Effector memory CD8-positive, alpha-beta T cell (primary cell): ENCODE measurements at places on chromosomes 13 and 19.
A peak's percentile ranks its signal among the peaks of the same experiment; 100 is the strongest.

GRCh38 chr19:2195914-2196313, 32.2 kb downstream of the DOT1L start:
- DNase-seq: no peak

DNA sequence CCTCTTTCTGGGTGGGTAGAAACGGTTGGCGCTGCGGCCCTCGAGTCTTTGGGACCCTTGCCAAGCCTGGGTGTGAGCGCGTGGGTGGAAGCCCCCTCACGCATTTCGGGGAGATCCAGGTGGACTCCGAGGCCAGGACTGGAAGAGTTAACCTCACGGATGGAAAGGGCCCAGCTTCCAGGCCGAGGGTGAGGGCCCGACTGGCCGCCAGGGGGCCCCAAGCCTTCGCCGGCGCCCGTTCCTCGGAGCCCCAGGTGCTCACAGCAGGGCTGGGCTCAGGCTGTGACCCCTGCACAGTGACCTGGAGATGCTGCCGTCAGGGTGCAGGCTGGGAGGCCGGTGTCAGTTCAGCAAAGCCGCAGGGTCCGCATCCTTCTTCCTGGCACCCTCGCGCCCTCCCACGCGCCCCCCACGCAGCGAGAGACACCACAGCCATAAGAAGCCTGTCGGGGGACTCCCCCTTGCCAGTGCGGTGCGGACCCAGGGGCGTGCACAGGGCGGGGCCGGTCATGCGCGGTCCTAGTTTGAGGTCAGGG, 34.2 kb upstream of the TMEM255B start:
- peak; percentile 83 for DNase-seq

DNA sequence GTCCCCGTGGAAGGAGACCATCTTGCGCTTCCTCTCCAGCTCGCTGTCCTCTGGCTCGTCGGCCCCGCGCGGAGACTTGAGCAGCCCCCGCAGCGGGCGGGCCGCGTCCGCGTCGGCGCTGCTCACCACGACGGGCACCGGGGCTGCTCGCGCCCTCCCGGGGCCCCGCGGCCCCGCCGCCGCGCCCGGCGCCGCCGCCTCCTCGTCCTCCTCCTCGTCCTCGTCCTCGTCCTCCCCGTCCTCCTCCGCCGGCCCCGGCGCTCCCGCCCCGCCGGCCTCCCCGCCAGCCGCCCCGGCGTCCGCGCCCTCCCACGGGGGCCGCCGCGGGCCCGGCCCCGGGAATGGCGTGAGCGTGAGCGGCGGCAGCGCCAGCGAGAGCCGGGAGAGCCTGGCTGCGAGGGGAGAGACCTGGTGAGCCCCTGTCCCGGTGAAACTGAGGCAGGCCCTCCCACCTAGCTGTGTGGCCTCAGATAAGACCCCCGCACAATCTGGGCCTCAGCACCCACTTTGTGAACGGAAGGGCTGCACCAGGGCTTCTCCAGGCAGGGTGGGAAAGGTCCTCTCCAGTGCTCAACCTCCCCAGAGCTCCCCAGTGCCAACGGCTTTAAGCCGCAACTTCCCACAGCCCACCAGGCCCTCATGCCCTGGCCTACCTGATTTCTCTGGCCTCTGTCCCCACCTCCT, 17.8 kb downstream of the LMTK3 start:
- no peak for DNase-seq

DNA sequence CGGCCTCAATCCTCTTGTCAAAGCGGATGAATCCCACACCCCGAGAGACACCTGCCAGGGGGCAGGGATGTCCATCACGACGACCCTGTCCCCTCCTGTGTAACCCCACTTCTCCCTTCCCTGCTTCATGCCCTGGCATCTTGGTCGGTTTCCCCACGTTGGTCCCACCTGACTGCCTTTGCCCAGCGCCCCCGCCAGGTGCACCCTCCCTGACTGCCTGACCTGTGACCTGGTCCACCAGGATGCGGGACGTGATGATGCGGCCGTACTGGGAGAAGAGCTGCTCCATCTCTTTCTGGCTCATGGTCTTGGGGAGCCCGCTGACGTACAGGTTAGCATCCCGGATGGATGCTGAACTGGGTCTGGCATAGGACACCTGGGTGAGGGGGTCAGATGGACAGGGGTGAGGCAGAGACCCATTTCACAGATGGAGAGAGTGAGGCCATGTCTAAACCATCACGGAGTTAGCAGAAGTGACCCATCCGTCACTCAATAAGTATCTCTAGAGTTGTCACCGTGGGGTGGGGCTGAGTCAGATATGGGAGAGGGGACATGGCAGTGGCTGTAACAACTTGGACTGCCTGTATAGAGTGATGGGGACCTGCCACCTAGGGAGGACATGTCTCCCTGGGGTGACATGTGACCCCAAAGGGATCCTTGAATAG, 22.5 kb downstream of the ELAVL3 start:
- no peak for DNase-seq

DNA sequence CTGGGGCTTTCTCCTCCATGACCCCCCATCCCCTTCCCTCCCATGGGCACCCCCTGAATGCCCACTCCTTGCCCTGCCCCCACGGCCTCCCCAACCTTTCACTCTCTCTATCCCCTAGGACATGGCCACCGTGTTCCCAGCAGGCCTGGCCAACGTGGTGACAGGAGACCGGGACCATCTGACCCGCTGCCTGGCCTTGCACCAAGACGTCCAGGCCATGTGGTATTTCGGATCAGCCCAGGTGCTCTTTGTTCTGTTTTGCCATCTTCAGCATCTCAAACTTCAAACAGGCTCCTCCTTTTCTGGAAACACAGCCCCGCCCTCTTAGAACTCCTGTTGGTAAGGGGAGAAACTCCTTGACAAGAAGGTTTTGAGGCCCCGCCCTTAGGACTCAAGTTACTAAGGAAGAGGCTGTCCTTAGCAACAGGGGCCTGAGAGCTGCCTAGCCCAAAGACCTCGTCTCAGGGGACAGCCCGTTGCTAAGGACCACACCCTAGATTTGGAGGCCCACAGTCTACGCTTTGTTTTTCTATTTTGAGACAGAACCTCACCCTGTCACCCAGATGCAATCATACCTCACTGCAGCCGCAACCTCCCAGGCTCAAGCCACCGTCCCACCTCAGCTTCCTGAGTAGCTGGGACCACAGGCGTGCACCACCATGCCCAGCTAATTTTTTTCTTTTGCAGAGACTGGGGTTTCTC, 5.1 kb upstream of the FLT3LG start:
- DNase-seq: peak; percentile 86

- DNase-seq: peak; percentile 46
These were observed 11.1 kb downstream of the GRAMD1A start for GRCh38 chr19:35011091-35011689.

DNA sequence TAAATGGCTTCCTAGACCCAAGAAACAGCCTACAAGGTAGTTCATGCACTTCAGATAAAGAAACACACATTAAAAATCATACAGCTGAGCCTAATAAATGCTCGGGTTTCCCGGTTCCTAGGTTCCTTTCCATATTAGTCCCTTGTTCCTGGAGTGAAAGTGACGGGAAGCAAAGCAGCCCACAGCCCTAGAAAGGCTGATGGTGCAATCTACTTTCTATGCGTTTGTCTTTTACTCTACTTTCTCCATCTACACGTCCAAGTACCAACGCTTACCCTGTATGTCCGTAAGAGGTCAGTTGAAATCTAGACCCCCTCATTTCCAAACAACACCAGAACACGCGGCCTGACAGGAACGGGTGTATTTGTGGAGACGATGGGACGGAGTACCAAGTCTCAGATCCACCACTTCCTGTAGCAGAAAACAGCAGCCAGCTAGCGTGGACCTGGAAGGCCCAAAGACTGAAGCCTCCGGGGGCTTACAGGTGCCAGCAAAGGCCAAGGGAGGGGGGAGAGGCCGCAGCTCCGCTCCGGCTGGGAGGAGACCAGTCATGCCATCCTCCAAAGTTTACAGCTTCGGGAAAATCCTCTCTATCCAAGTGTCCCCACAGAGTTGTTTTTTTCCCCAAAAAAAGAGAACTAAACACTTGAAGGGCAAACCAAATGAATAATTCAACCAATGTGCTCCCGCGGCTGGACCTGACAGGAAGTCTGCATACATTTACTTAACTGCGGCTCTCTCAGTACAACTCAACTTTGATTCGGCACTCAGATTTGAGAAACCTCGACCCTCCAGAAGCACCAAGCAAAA, 34.1 kb downstream of the STK24 start:
- no peak for DNase-seq

GRCh38 chr13:28468023-28468915, 26.7 kb downstream of the FLT1 start:
- no peak for DNase-seq

DNA sequence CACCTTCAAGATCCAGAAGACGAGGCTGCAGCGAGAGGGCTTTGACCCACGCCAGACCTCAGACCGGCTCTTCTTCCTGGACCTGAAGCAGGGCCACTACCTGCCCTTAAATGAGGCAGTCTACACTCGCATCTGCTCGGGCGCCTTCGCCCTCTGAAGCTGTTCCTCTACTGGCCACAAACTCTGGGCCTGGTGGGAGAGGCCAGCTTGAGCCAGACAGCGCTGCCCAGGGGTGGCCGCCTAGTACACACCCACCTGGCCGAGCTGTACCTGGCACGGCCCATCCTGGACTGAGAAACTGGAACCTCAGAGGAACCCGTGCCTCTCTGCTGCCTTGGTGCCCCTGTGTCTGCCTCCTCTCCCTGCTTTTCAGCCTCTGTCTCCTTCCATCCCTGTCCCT, 7.0 kb upstream of the PGLS start:
- DNase-seq: no peak

- no peak for DNase-seq
These were observed 43.2 kb upstream of the ALOX5AP start for GRCh38 chr13:30692113-30692512.

- DNase-seq: no peak
These were observed 8.6 kb downstream of the KCNC3 start for GRCh38 chr19:50320596-50320995.

DNA sequence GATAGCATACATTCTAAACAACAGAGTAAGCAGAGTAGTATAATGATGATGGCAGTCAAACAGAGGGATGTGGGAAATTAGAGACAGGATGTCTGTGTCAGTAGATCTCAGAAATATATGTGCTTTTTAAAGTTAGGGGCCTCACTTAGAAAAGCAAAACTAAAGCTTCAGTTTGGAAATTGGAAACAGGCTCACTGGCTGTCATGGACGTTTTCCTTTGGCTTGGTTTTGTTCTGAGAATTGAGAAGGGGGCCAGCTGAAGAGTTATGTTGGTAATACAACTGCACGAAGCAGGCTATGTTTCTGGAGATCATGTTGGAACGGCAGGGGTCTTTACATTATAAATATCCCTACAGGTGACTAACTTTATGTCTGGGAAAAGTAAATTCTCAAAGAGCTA, 261.3 kb downstream of the LMO7 start:
- no peak for DNase-seq

DNA sequence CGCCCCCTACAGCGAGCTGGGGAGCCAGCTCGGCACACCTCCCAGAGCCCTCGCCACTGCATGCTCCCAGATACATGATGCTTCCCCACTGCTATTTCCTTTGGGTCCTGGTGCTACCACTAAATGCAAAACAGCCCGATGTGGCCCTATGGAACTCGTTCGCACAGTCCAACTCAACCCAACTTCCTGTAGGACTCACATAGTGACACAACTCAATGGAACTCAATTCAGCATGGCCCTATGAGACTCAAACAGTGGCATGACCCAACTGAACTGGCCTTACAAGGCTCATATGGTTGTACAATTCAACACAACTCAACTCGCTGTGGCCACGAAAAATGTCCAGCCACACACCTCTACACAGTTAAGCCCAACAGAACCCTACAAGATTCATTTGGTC, 3.5 kb downstream of the KCNA7 start:
- DNase-seq: no peak

DNA sequence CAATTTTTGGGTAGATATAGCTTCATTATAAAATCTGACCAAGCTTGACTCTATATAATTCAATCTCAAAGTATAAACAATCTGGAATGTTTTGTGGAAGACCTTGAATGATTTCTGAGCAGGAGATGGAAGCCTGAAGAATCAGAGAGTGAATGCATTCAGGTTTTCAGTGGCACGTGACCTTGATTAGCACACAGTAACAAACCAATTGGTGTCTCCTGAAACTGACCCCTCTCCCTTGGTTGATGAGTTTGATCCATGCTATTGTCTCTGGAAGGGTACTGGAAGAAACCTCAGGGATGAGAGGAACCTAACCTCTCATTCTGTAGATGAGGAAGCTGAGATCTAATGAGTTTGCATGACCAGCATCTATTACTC, 39.6 kb downstream of the PCDH8 start:
- DNase-seq: no peak

DNA sequence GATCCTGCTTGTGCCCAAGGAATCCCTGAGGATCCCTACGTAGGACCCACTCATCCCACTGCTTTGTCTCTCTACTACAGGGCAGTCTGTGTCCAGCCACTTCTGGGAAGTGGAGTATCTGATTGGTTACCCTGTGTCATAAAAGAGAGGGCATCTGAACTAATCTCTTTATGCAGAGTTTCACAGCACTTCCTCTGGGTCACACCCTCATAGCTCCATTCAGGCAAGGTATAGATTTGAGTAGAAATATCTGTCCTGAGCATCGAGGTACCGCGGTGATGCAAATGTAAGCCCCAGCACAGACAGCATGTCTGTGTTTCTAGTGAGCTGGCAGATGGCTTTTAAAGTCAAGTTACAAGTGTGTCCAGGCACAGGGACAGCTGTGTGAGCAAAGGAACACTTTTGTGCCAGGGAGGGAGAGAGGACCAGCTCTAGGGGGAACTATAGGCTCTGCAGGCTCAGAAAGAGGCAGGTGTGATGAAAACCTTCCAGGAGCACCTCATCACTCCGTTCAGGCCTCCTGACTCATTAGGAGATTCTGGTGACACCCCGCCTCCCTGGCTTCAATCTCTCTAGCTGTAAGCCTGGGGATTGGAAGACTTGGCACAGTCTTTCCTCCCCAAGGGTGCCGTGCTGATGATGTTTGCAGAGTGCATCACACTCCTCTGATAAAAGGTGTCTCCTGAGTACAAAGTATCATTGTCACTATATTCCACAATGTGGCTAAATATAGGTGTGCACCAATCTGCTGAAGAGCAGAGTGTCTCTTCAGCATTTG, 84.3 kb upstream of the UBL3 start:
- no peak for DNase-seq

GRCh38 chr13:113327766-113328471, 30.9 kb downstream of the LAMP1 start:
- no peak for DNase-seq

- DNase-seq: no peak
These were observed 8.1 kb downstream of the ZNF460 start for GRCh38 chr19:57288373-57288772.
